ENCODE measurements at places on chromosomes 16 and 17.

DNA sequence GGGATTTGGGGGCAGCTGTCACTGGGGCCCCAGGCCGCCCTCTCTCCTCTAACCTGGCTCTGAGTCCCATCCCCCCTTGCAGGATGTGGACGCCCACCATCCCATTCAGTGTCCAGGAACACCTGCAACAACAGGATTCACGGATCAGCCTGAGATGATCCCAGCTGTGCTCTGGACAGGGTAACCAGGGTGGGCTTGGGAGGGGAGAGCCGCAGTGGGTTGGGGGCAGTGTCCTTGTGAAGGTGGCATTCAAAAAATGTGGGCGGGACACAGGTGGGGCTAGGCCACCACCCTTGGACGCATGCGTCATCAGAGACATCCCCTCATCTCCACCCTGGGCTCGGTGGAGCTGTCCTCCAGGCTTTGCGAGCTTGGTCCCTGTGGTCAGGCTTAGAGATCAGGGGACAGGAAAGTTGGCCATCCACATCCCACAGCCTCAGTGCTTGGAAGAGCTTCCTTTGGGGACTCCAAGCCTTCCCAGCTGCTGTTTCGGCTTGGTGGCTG is 19.1 kb downstream of the DEXI start:
- no peak for DNase-seq

DNA sequence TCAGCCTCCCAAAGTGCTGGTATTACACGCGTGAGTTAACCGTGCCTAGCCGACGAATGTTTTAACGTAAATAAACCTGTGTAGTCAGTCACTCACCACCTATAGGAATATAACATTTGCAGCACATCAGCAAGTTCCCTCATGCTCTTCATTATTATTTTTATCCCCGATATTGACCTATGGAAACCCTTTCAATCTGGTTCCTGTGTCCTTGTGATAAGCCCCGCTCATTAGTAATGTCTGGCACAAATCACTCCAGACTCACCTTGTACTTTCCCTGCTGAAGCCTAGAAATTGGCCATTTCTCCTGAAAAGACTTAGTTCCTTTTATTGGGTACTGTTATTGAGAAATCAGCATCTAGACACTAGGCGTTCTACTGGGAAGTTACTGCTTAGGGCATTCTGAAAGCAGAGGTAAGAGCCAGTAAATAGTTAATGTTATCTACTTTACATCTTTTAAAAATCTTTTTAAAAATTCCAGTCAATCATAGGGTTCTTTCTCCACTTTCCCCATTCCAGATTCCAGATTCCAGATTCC is 1.5 kb upstream of the PHKG2 start:
- DNase-seq: no peak

GRCh38 chr17:11565591-11565990 is 32.7 kb upstream of the DNAH9 start:
- DNase-seq: no peak

- no peak for DNase-seq
Measured at GRCh38 chr16:88627531-88628411, 10.6 kb upstream of the IL17C start.

GRCh38 chr17:51857052-51857597 is 301.4 kb downstream of the CA10 start:
- no peak for DNase-seq

- DNase-seq: no peak
Measured at GRCh38 chr16:70779361-70779760, 21.6 kb downstream of the VAC14 start.

GRCh38 chr17:73628642-73629552 is 15.3 kb downstream of the SDK2 start:
- no peak for DNase-seq

DNA sequence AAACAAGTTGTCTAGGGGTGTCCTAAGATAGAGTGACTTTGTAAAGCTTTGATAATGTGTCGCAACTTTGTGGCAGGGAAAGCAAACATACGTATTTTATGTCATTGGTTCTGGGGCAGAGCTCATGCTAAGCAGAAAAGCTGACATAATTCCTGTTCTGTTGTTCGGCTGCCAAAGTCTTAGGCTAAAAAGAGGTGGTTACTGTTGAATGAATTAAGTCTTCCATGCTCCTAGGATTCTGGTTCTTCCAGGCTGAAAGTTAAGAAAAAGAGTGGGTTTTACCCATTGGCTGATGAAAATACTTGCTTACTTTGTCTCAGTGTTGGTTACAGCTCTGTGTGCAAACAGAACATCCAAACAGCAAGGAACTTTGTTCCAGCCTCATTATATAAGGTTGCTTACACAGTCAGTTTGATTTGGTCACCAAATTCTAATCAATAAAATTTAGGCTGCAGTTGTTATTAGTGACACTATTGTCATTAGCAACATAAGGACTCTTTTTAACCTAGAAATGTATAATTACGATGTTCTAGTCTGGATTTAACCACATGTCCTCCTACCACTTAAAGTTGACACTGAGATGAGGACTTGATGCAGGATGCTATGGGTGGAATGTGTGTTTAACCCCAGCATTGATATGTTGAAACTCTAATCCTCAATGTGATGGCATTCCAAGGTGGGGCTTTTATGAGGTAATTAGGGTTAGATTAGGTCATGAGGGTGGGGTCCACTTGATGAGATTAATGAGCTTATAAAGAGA is 114.0 kb upstream of the GOT2 start:
- DNase-seq: no peak

GRCh38 chr17:44642834-44643233 is 13.4 kb upstream of the MEIOC start:
- no peak for DNase-seq

DNA sequence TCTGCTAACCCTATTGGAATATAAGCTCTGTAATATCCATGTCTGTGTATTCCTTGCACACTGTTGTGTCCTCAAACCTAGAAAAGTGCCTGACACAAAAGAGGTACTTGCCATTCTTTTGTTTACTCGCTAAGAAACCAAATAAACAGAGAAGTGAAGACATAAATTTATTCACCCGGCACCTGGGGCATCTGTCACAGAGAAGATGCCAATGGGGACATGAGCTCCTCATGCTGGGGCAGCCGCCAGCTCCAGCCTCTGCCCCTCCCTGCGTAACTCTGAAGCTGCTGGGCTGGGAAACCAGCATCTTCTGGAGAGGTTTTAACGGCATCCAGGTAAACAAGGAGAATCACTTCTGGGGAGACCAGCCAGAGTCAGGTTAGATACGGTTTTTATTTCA is 15.1 kb upstream of the CDRT4 start:
- DNase-seq: no peak

DNA sequence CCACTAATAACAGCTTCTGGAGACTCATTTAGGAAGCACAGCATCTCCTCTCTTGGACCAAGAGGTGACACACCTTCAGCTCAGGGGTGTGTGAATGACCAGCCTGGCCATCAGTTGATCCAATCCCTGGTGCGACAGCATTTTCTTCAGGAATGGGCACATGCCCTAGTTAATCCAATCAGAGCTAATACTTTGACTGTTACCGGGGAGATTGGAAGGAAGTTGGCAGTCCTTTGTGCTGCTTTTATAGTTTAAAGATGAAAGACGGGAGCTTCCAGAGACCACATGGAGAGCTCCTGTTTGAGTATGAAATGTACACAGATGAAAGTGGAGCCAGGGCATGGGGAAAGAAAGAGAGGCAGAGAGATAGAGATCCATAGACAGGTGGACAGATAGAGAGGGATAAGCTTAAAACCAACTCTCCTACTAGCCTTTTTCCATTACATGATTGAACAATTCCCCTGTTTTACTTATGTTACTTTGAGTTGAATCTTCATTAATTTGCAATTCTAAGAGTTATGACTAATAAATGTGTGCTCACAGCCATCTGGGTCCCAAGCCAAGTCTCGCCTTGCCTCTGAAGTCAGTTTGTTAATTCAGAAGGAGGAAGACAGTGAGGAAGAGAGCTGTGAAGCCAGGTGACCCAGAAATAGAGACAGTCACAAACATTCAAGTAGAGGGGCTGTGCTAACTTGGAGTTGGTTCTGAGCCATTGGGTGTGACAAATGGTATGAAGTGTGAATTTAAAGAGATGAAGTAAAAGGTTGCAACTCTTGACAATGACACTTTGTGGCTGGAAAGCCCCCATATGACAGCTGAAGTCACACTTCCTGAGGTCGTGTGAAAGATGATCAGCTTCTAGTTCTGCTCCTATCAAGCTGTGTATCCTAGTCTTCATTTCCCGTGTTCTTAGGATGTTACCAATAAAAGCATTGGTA is 120.0 kb upstream of the GOT2 start:
- DNase-seq: no peak

DNA sequence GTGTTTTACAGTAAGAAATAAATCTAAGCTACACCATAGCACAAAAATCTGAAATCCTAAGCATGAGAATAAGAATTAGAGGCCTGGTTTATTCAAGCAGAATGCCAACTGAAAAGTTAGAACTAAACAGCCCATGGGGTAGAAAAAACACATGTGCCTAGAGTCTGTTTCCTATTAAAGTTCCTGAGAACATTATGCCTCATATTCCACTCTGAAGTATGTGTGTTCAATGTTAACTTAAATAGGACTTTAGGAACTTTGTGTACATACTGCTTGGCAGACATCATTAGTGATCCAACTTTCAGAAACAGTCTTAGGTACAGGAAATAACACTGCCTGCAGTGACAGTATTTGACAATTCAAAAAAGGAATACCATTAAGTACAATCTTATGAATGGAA is 18.2 kb downstream of the HEATR6 start:
- DNase-seq: no peak

DNA sequence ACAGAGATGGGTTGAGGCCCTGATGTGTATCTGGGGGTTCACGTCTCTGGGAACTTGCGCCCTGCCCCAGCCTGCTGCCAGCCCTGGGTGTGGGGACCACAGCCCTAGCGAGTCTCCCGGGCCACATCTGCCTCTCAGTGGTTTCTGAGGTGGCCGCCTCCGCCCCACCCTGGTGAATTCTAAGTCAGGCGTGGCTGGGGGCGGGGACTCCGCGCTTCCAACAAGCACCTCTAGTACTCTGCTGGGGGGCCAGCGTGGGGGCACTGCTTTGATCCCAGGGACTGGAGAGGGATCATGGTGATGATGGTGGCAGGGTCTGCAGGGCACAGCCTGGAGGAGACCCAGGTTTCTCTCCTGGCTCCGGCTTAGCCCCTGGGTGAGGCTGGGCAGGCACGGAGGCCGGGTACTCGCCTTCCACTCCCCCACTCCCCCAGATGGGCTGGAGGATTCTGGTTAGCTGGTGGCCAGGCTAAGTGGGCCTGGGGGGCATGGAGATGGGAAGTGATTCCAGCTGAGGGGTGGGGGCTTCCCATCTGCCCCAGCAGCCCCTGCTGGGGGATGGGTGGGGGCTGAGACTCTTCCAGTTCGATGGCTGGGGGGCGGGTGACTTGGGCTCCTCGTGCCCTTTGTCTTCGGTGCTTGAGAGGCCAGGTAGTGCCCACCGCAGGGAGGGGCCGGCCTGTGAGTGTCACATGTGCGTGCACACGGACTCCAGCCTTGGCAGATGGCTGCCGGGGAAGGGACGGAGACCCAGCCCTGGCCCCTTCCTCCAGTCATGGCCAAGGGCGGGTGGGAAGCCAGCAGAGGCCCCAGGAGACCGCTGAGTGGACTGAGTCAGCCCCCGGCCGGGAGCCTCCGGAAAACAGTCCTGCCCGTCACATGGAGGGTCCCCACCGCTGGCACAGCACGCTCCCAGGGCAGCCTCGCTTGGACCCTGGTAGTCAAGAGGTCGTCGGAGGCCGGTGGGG is 3.9 kb downstream of the GLIS2 start:
- DNase-seq: no peak

GRCh38 chr17:51710634-51710979 is 447.9 kb downstream of the CA10 start:
- no peak for DNase-seq
